ENCODE measurements at places on chromosomes 5 and 9. TPM values are rescaled to one million over a fixed set of nuclear protein-coding genes. Genes with fewer than 3 reads are reported as not detected.

The RPP25L gene
- total RNA-seq = 13.2 TPM

The OCLN gene
- 18.2 TPM for total RNA-seq

The TAS2R1 gene
- not detected for total RNA-seq

The FYB1 gene
- total RNA-seq = 10.9 TPM

The FOXD4L3 gene
- total RNA-seq = not detected

The HTR4 gene
- total RNA-seq = 0.26 TPM

GRCh38 chr5:14816374-14816998 is 55.1 kb downstream of the ANKH start:
- DNase-seq = no peak

GRCh38 chr9:123629531-123629930 is 273.5 kb downstream of the CRB2 start:
- no peak for DNase-seq

DNA sequence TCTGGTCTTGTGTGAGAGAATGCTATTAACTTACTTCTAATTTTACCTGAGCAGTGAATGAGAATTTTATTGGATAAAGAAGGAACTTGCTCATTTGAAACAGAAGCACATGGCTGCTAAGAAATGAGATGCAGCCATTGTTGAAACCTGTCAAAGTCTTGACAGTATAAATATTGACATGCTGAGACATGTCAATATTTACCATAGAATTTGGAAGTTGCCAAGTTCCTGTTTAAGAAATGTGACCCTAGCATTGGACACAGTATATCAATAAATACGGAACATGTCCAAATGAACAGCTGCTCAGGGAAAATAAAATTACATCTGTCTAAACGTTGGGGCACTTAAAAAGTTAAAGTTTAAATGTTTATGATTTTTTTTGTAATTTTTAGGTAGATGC is 7.8 kb downstream of the XRCC4 start:
- no peak for DNase-seq
